ENCODE measurements at places on chromosomes 3 and 15. TPM values are rescaled to one million over a fixed set of nuclear protein-coding genes. Genes with fewer than 3 reads are reported as not detected.

The CP gene
- total RNA-seq = 143 TPM

DNA sequence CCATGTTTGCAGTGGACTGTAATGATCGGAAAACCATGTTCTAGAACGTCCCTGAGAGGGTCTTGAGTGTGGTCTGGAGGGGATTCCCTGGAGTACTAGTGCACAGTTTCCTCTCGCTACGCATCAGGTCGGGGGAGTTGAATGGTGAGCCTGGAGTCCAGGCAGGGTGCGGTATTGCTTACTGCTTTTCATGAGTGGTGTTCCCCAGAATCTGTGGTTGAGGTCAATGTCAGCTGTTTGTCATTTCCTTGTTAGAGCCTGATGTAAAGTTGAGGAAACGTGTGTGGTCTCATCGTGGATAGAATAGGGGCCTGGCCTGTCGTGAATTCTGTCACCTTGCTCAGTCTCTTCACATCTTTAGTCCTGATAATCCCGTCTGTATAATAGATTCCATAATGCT, 328.2 kb upstream of the LRRFIP2 start:
- no peak overlapping the region for H3K4me3 ChIP-seq
- H3K36me3 ChIP-seq = peaks cover 4% of the 10 kb centered on the region
- H3K27me3 ChIP-seq = no peaks in the 10 kb centered on the region
- H3K27ac ChIP-seq = no peak overlapping the region
- DNase-seq = no peak

DNA sequence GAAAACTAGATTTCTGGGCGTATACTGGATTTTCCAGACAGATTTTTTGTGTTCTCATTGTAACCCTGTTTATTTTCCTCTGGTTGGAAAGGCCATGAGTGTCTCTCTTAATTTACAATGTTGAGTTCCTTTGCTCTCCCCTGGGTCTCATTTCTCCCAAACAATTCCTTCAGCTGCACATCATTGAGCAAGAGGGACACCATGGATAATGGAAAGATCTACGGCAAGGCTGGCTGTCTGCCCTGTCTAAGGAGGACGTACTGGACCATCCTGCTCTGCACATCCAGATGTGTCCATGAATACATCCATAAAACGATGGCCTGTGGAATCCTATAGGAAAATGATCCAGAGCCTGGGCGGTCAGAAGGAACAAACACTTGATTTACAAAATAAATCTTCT, 258.1 kb upstream of the MCTP2 start:
- H3K27me3 ChIP-seq = peaks cover 3% of the 10 kb centered on the region
- no peak for DNase-seq
- H3K4me1 ChIP-seq = no peaks in the 10 kb centered on the region
- H3K36me3 ChIP-seq = no peaks in the 10 kb centered on the region
- H3K4me3 ChIP-seq = no peak overlapping the region

- DNase-seq = peak; percentile 54
- no peak overlapping the region for H3K27ac ChIP-seq
- no peaks in the 10 kb centered on the region for H3K27me3 ChIP-seq
- no peak overlapping the region for H3K4me3 ChIP-seq
- peaks cover 2% of the 10 kb centered on the region for H3K36me3 ChIP-seq
Measured at GRCh38 chr3:196406811-196407470, 25.3 kb downstream of the UBXN7 start.

The SLC2A2 gene
- total RNA-seq = 0.12 TPM

GRCh38 chr3:43951813-43952212, 261.1 kb downstream of the ABHD5 start:
- H3K36me3 ChIP-seq = no peaks in the 10 kb centered on the region
- no peaks in the 10 kb centered on the region for H3K27me3 ChIP-seq
- no peak overlapping the region for H3K4me3 ChIP-seq
- H3K4me1 ChIP-seq = no peaks in the 10 kb centered on the region

The MLH1 gene
- total RNA-seq = 35.6 TPM

The NR1I2 gene
- 0.23 TPM for total RNA-seq

The GRAMD1C gene
- total RNA-seq = 12.9 TPM

GRCh38 chr15:89998141-89998661, 2.9 kb upstream of the ZNF710 start:
- no peaks in the 10 kb centered on the region for H3K27me3 ChIP-seq
- H3K4me3 ChIP-seq = no peak overlapping the region
- no peak for DNase-seq
- no peak overlapping the region for H3K27ac ChIP-seq

- no peak overlapping the region for H3K4me3 ChIP-seq
- H3K27ac ChIP-seq = peak overlapping the region; percentile 83
- peaks cover 31% of the 10 kb centered on the region for H3K4me1 ChIP-seq
- no peaks in the 10 kb centered on the region for H3K27me3 ChIP-seq
Measured at GRCh38 chr3:37955918-37956707, 34.5 kb upstream of the VILL start.

DNA sequence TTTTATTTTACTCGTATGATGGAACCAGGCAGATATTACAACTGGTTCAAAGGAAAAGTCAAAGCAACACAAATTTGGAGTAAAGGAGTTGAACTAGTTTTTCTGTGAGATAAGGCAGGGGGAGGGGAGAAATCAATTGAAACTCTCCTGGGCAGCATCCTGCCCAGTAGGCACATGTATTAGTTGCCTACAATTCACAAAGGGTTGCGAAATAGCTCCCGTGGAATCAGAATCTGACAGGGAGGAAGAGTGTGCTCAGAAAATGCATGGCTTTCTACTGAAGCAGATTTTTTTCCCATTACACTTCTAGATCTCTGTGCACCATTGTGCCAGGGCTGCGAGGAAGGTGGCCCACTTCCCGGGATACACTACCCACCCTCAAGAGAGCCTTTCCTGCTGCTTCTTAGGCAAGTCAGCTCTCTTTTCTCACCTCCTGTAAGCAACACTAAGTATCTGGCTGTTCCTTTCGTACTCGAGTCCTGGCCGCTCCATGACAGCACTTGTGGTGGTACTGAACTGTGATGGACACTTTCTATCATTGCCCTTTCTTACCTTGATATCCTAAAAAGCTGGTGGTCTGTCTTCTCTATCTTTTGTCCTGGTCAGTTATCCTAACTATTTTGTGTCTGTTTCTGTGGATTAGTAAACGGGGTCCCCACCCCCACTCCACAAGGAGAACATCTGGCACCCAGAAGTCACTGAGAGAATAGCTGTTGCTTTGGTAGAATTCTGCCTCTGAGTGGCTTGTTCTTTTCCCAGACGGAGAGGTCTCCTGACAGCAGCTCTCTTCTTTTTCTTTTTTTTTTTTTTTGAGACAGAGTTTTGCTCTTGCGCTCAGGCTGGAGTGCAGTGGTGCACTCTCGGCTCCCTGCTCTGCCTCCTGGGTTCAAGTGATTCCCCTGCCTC, 74.8 kb downstream of the RPL39L start:
- H3K36me3 ChIP-seq = peaks cover 5% of the 10 kb centered on the region
- H3K27me3 ChIP-seq = no peaks in the 10 kb centered on the region
- peaks cover 2% of the 10 kb centered on the region for H3K4me1 ChIP-seq
- DNase-seq = peak; percentile 42
- H3K27ac ChIP-seq = no peak overlapping the region
- H3K4me3 ChIP-seq = no peak overlapping the region

The PAQR9 gene
- not detected for total RNA-seq

The GABRA5 gene
- not detected for total RNA-seq

DNA sequence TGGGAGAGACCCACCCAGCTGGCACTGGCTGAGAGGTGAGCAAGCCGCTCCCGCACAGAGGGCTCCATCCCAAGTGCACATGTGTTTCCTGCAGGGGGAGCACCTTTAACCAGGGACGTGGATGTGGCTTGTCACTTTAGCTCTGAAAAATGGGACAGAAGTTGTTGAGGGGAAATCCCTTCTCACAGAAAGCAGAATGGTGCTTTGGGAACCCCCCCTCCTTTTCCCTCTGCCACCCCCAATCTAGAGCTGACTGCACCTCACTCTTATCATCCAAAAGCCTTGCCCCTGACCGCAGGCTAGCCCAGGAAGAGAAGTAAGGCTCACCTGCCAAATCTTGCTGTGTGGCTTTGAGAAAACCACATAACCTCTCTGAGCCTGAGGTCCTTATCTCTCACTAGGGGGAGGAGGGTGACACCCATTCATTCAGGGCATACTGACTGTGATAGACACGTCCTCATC, 77.9 kb downstream of the RPN1 start:
- H3K4me1 ChIP-seq = no peaks in the 10 kb centered on the region
- H3K36me3 ChIP-seq = no peaks in the 10 kb centered on the region
- no peaks in the 10 kb centered on the region for H3K27me3 ChIP-seq
- no peak overlapping the region for H3K4me3 ChIP-seq
- H3K27ac ChIP-seq = no peak overlapping the region

GRCh38 chr3:178244733-178245709, 291.2 kb upstream of the KCNMB2 start:
- H3K4me1 ChIP-seq = peaks cover 19% of the 10 kb centered on the region
- peak; percentile 96 for DNase-seq
- H3K4me3 ChIP-seq = no peak overlapping the region
- H3K36me3 ChIP-seq = no peaks in the 10 kb centered on the region

- no peak overlapping the region for H3K4me3 ChIP-seq
- no peaks in the 10 kb centered on the region for H3K4me1 ChIP-seq
- H3K27me3 ChIP-seq = no peaks in the 10 kb centered on the region
- H3K27ac ChIP-seq = no peak overlapping the region
- no peaks in the 10 kb centered on the region for H3K36me3 ChIP-seq
Measured at GRCh38 chr3:40377822-40378221, 9.2 kb upstream of the ENTPD3 start.

DNA sequence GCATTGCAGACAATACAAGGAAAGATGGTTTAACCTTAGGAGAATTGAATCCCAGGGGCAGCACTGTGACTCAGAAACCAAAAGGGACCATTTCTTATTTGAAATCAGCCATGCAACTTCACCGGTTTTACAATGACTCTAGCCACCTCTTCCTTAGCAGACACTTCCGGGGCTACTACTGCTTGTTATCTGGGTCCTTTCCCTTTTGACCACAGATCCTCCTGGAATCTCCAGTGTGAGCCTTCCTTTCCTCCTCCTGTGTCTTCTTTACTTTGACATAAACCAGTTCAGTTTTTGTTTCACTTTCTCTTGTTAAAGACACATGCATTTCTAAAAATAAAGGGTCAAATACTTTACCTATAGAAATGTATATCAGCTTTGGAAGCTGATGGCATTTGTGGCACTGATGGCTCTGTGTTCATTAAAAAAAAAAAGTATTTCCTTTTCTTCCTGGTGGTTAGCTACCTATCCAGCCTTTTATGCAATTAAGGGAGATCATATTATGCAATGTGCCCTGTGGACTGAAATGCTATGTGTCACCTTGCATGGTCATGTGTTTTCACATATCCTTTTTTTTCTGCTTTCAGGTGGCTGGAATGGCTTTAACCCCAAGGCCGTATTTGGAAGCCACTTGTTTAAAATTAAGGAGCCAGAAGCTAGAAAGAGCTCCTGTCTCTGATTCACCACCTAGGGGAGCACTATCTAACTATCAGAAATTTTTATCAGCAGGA, 296.2 kb downstream of the CHL1 start:
- no peaks in the 10 kb centered on the region for H3K27me3 ChIP-seq
- no peak for DNase-seq

The CFAP20DC gene
- total RNA-seq = 2.3 TPM

The SSUH2 gene
- total RNA-seq = 3.4 TPM

DNA sequence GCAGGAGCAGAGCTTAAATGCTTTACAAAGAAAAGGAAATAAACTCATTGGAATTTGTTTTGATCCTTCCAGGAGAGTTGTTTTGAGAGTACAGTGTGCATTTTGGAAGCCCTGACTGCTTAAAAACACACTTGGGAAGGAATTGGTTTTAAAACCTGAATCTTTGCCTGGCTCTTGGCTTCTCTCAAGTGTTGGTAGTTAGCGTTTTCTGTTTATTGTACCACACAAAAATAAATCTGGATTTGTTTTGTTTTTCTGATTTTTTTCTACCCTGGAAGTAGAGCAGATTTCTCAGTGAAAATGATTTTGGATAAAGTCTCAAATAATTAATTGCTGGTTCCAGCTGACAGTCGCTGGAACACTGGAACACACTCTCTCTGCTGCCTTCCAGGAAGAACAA, 90.6 kb downstream of the CHST2 start:
- no peaks in the 10 kb centered on the region for H3K4me1 ChIP-seq
- no peak for DNase-seq
- no peak overlapping the region for H3K4me3 ChIP-seq
- H3K27ac ChIP-seq = no peak overlapping the region

- H3K4me1 ChIP-seq = peaks cover 9% of the 10 kb centered on the region
- no peaks in the 10 kb centered on the region for H3K27me3 ChIP-seq
- peak overlapping the region; percentile 94 for H3K4me3 ChIP-seq
- H3K36me3 ChIP-seq = peaks cover 21% of the 10 kb centered on the region
Measured at GRCh38 chr15:79922512-79923078, 25.8 kb upstream of the MTHFS start.

The HSPBAP1 gene
- 11.6 TPM for total RNA-seq

- H3K27ac ChIP-seq = no peak overlapping the region
- H3K4me1 ChIP-seq = peaks cover 4% of the 10 kb centered on the region
- peak; percentile 49 for DNase-seq
- H3K4me3 ChIP-seq = no peak overlapping the region
- no peaks in the 10 kb centered on the region for H3K27me3 ChIP-seq
- H3K36me3 ChIP-seq = no peaks in the 10 kb centered on the region
Measured at GRCh38 chr3:134276086-134276485, 25.4 kb upstream of the RYK start.

GRCh38 chr3:167615030-167615429, 38.7 kb downstream of the WDR49 start:
- H3K4me3 ChIP-seq = no peak overlapping the region
- DNase-seq = no peak
- no peaks in the 10 kb centered on the region for H3K27me3 ChIP-seq
- H3K36me3 ChIP-seq = no peaks in the 10 kb centered on the region

The ACOX2 gene
- 24.4 TPM for total RNA-seq

DNA sequence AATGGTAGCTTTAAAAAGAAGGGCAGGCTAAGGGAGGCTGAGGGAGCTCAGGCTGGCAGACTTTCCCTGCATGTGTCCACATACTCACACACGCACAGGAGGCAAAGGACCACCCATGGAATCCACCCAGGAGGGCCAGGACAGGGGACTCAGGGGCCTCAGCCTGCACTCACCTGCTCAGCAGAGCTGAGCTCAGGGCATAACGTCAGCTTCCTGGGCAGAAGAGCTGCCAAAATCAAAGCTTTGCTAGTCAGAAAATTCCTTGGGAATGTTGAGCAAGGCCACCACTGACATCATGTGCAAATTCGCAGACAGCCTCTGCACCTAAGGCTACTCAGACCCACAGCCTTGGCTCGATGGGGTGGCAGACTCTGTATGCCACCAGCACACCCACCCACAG, 16.4 kb upstream of the ALAS1 start:
- H3K36me3 ChIP-seq = no peaks in the 10 kb centered on the region
- H3K4me1 ChIP-seq = peaks cover 15% of the 10 kb centered on the region
- DNase-seq = no peak
- H3K27ac ChIP-seq = peak overlapping the region; percentile 55
- H3K27me3 ChIP-seq = no peaks in the 10 kb centered on the region

GRCh38 chr15:75148280-75148679, 53.4 kb upstream of the C15orf39 start:
- H3K4me3 ChIP-seq = no peak overlapping the region
- no peaks in the 10 kb centered on the region for H3K4me1 ChIP-seq
- no peaks in the 10 kb centered on the region for H3K36me3 ChIP-seq
- no peaks in the 10 kb centered on the region for H3K27me3 ChIP-seq
